ENCODE measurements at places on chromosomes 5 and 9.

GRCh38 chr9:108783731-108784495, 71.9 kb downstream of the ACTL7B start:
- DNase-seq = no peak

DNA sequence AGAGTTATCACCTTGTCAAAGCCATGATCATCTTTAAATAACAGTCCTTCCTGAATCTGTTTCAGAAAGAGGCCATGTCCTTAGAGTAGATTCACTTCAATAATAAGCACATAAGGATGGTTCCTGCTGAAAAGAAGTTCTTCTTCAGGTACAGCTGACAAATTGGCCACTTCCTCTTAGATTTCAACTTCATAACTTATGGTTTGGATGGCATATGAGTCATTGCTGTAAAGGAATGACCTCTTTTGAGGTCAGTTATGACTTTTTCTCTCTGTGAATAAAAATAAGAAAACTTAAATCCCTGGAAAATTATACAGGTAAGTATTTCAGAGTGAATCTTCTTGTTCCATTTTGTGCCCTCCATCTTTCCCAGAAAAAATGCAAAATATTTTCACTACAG, 555.3 kb upstream of the ZNF462 start:
- DNase-seq = no peak

DNA sequence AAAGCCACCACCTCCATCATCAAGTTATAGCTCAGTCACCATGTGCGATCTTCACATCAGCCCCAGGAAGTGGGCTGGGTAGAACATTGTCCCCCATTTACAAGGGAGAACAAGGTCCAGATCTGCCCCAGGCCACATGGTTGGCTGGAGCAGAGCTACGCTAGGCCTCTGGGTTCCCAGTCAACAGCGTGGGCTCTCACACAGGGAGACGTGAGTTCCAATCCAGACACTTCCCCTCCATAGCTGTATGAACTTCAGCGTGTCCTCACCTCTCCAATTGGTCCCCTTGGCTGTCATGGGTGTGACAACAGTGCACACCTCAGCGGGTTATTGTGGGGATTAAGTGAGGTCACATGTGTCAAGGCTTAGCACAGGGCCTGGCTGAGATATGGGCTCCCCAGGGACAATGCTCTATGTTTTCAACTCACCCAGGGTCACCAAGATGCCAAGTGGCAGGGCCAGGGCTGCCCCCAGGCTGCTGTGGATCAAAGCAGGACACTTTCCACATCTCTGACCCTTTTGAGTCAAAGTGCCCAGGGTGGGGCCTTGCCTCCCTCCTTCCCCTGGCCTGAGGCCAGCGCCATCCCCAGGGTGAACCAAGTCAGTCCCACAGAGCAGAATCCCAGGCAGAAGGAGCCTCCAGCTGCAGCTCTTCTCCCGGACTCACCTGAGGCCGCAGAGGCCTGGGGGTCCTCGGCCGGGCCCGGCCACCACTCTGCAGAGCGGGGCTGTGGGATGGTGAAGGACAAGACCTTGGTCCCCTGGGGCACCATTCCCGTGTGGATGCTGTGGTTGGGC, 19.8 kb downstream of the AKNA start:
- DNase-seq = no peak

GRCh38 chr5:145887217-145887616, 14.4 kb upstream of the GRXCR2 start:
- peak; percentile 18 for DNase-seq

DNA sequence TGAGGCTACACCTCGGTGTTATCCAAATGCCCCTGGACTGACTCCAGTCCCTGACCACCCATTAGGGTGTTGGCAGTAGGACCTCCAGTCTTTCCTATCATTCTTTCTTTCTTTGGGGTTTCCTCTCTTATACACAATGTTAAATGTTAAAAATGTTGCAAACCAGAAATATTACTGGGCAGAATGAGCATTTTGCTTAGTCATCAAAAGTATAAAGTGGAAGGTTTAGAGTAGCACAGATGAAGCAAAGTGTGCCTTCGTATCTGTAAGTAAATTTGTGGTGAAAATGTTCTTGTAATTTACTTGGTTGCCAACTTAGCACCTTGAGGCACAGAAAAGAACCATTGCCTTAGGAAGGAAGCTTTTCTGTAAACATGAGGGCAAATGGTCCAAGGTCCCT, 21.7 kb upstream of the UNC13B start:
- DNase-seq = no peak

- DNase-seq = peak; percentile 75
These were observed 8.4 kb upstream of the RUSC2 start for GRCh38 chr9:35481347-35481975.

DNA sequence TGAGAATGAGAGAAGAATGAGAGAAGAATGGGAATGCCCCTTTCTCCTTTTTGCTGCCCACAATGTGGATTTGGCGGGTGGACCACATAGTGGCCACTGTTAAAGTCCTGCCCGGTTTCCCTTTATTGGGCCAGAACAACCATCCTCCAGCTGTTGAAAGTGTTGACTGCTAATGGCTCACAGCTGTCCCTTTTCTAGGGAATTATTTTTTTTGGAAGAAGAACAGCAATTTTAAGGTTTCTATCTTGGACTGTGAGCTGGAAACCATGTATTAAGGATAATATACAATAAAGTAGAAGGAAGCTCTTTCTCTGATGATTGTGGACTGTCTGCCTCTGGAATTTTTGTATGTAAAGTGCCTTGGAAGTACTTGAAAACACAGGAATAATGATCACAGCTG, 185.9 kb downstream of the DMRT2 start:
- DNase-seq = no peak

GRCh38 chr9:14471041-14471440, 157.1 kb upstream of the NFIB start:
- no peak for DNase-seq

DNA sequence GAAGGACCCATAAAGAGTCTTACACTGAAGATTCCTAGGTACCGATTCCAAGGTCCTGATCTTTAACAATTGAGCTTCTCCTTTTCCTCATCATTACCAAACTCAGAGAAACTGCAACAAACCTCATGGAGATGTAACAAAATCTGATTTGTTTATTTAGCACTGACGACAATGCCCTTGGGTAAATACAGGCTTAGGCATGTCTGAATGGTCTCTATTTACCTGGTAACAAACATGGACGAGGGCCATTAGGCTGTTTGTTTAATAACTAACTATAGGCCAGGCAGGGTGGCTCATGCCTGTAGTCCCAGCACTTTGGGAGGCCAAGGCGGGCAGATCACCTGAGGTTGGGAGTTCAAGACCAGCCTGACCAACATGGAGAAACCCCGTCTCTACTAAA, 333.3 kb downstream of the AGTPBP1 start:
- no peak for DNase-seq

DNA sequence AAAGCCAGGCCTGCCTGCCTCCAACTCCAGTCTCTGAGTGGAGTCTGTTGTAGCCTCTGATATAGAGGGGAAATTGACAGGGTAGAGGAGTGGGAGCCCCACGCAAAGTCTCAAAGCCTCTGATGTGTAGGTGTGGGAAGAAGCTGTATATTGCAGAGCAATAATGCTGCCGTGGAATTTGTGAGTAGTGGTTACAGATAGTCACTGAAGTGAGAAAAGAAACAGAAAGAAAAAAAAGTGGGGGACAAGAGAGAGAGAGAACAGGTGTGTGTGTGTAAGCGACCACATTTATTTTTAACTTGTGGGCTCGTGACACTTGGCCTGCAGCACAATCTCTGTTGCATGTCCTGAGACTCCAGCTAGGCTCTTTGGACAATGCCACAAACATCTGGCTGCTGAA, 227.8 kb downstream of the NSG2 start:
- no peak for DNase-seq

- DNase-seq = no peak
These were observed 71.2 kb downstream of the MARCHF11 start for GRCh38 chr5:16108418-16108817.

DNA sequence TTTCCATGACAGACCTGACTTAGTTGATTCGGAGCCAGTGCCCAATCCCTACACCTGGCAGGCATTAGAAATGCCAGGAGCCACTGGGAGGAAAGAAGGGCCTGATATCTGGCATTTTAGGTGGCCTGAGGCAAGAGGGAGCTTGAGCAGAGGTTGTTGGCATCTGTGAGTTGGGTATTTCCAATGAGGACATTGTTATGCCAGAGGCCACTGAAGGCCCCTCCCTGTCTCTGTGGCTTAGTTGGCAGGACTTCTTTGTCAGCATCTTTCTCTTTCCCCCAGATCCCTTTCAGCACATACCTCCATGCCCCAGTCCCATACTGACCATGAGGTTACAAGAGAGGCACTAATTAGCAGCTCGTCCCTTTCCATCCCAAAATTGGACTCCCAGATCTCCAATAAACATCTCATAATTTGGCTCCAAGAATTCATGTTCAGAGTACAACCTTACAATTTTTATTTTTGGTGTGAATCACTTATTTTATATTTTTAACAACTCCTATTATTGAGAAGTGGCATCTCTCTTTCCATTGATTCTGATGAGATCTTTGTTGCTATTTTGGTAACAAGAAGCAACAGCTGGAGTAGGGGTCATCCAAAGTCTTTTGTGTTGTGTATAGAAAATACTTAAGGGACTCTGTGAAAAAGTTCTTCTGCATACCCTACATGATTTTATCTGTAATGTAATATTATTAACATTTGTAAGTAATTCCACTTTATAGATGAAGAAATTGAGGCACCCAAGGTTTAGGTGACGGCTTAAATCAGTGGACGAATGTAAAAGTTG, 68.6 kb upstream of the MAP3K1 start:
- no peak for DNase-seq

DNA sequence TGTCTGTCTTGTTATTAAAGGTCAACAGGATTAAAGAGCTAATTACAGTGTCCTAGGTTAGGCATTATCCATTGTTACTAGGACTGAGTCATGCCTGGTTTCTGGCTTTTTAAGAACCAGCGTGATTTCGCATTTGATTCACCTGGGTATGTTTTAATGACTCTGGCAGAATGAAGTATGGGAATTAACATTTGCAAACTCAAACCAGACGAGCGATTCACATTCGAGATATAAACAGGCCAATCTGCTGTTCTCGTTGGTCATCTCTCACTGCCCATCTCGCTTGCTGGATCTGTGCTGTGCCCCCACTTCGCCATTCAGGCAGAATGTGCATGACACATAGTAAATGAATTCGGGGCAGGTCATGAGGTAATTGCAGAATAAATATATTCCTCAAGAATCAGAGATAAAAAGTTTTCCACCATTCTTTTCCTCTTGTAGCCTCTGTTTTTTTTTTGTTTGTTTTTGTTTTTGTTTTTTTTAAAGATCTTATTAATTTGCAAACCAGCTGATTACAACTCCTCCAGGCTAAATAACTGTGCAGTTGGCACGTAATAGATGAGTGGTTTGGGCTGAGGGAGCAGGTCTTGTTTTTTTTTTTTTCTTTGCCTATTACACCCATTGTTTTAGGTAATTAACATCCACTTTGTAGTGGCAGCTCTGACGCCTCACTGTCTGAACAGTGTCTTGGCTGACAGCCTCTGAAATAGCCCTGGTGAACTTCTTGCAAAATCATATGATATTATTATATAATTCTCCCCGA, 313.5 kb upstream of the MSX2 start:
- DNase-seq = peak; percentile 16

Data from A549 (cell line).